ENCODE measurements at places on chromosomes 13 and 19.

- DNase-seq: no peak
Observed at GRCh38 chr19:58396691-58397532, 1.5 kb downstream of the RNF225 start.

DNA sequence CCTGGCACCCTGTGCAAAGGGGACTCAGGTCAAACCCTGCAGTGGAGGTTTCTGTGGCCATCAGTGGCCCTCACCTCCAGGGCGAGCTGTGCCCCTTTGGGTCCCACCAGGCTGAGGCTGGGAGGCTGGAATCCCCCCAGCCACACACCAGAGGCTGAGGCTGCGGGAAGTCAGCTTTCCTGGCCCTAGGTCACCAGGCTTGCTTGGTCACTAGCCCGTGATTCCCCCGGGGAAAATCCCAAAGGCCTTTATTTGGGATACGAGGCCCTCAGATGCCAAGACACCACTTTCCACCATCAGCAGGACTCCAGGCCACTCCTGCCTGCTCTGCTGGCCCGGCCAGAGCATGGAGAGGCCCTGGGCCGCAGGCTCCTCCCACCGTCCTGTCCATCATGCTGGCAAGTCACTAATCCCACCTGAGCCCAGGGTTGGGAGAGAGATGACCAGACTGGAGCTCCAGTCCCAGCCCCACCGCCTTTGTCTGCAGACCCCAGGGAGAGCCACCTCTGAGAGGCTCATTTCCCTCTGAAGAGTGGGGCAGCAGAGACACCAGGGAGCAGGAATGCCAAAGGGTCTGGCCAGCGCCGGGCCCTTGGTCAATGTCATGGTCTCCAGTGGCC, 4.7 kb downstream of the NKPD1 start:
- no peak for DNase-seq

DNA sequence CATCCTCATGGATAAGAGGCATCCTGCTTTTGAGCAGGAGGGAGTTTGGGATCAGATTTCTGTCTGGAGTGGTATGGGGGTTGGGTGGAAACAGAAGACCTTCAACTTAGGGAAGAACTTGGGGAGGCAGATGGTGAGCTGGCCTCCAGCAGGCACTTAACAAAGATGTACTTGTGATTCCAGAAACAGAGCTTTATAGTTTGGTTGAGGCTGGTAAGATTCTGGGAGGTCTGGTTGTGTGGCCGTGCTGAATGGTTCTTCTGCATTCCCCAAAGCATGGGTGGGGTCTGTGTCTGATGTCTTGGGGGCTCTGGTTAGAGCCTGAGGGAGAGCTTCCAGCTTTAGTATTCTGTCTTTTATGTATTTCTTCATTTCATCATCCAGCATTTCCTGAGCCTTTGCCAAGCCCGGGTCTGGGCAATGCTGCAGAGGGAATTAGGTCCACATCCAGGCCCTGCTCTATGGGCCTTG, 4.8 kb downstream of the MEGF8 start:
- DNase-seq: no peak

GRCh38 chr19:16019691-16020448, 56.4 kb upstream of the TPM4 start:
- no peak for DNase-seq

- no peak for DNase-seq
Observed at GRCh38 chr19:49799798-49800376, 13.2 kb downstream of the FUZ start.

GRCh38 chr13:51818781-51819511, 15.0 kb upstream of the DHRS12 start:
- no peak for DNase-seq

- no peak for DNase-seq
Observed at GRCh38 chr13:31049083-31049482, 112.6 kb downstream of the HSPH1 start.

DNA sequence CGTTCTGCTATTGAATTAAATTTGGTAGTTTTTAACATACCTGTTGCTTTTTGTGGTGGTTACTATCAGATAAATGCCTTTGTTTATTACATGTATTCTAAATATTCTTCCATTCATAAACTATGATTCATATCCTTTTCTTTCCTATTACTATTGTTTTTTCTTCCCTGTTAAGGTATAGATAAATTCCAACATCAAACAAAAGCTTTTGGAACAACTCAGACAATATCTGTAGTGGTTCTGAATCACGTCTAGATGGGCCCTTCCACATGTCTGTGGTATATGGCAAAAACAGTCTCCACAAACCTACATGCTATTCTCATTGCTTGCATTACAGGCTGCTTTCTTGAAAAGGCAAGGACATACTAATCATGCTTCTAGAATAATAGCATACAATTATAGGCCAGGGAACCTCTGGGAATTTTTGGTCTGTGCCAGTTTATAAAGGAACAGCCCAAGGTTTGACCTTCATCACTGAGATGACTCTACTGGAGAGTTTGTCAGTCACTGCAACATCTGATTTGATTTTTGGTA, 6.4 kb downstream of the LRCH1 start:
- DNase-seq: no peak

DNA sequence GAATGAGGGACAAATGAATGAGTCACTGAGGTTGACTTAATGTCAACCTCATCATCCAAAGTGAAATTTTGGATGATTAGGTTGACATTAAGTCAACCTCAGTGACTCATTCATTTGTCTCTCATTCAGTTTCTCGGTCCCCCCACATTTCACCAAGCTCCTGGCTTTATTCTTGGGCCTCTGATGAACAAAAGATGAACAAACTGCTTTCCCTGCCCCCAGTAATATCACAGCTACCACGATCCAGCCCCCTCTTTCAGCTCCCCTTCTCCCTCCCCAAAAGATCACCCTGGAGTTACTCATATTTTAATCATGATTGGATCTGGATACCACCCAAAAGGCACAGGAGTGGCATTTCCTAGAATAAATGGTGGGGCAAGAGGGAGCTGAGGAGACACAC, 10.8 kb downstream of the CEACAM18 start:
- no peak for DNase-seq

- DNase-seq: no peak
Observed at GRCh38 chr13:44158098-44158521, 215.5 kb upstream of the SERP2 start.

All from Right ventricle myocardium superior (tissue), 1 donor.